ENCODE measurements at places on chromosomes 5 and 9. TPM values are rescaled to one million over a fixed set of nuclear protein-coding genes. Genes with fewer than 3 reads are reported as not detected.

PCDHGC5 gene
- 1.9 TPM for total RNA-seq

ANKS6 gene
- total RNA-seq = 25.2 TPM

NEUROG1 gene
- total RNA-seq = 3.7 TPM

GRCh38 chr5:174239718-174240117 lies 194.2 kb downstream of the NSG2 start:
- no peak overlapping the region for H3K27ac ChIP-seq
- peaks cover 9% of the 10 kb centered on the region for H3K27me3 ChIP-seq
- no peak for DNase-seq
- peaks cover 6% of the 10 kb centered on the region for H3K4me1 ChIP-seq
- H3K4me3 ChIP-seq = no peak overlapping the region

DNA sequence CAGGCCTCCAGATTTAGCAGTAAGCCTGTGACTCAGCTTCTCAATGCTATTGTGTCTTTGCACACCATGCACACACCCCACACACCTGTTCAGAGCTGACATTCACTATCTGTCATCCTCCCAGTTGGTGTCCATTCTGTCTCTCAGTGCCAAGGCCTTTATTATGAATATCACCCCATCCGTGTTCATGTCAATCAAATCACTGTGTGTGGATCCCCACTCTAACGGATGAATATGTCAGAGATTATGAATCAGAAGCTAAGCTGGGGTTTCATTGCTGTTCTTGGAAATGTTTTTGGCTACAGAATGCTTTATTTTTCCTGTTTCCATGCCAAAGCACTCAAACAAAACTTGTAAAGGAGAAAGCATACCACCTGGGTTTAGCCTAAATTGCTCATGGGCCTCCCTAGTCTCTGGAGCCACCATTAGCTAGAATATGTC lies 9.4 kb upstream of the MAMDC2 start:
- peaks cover 6% of the 10 kb centered on the region for H3K36me3 ChIP-seq
- no peaks in the 10 kb centered on the region for H3K4me1 ChIP-seq
- no peak overlapping the region for H3K4me3 ChIP-seq
- no peak for DNase-seq

Data from type B pancreatic cell (in vitro differentiated cells).